ENCODE measurements at places on chromosomes 5 and 9.

- no peak for DNase-seq
Measured at GRCh38 chr9:88321764-88322163, 66.5 kb upstream of the SPIN1 start.

- DNase-seq = no peak
Measured at GRCh38 chr5:56175488-56175887, 57.6 kb downstream of the ANKRD55 start.

DNA sequence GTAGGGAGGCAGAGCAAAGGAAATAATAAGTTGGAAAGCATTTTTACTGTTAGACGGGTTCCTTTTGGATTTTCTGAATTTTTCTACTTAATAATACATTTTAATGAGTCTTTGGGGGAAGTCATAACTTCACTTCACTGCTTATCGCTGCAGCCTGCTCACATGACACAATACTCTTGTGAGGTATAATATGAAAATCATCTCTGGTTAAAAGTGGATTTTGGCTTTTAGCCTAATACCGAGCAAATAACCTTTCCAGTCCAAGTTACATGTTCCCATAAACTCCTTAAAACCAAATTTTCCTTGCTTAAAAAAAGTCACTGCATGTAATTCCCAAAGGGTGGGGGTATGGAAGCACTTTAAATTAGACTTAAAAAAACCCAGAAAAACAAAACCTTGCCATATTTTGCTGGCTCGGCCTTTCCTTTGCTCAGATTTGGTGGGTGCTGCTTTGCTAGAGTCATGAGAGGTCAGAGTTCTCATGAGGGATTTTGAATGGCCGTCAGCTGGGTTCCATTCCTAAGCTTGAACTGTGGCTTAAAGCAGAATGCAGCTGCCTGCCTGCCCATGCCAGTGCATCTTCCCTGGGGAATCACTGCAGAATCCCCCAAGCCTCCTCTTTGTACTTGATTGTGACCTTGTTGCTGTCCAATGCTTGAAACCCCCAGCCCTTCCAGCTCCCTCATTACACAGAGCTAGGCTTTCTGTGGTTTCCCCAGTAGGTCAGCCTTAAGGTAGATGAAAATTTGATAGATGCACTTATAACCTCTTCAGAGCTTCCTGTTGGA is 331.8 kb downstream of the KDM4C start:
- DNase-seq = no peak

DNA sequence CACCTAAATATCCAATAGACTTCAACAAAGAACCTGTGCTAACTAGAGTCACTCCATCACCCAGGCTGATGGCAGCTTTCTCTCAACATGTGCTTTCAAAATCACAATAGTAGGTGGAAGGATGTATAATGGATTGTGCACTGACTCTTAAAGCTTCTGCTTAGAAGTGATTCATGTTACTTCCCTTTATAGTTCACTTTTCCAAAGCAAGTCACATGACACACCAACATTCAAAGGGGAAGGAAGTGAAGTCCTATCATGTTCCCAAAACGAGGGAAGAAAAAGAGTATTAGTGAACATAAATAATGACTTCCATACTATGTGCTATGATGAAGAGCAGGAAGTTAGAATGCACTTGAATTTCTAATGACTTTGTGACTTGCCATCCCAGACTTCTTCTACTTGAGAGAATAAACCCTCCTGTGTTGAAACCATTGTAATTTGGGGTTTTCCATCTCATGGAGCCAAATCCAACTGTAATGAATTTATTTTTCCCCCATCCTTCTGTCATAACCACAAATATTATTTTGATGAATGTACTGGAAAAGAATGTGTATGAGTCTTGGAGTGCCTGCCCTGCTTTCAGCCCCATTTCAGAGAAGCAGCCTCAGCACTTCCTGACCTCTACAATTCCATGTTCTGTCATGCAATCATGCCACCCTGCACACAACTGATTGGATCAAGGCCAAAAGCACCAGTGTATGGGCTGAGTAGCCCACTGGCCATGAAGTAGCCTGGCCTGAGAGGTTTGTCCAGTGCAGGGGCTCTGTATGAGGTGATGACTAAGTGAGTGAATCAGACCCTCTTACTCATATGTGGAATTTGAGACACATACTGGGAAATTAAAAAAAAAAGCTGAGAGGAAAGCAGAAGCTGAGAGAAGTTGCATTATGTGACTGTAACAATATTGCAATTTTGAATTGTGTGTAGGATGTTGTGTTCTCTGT is 525.9 kb upstream of the CLINT1 start:
- DNase-seq = no peak

GRCh38 chr5:102986074-102986473 is 133.9 kb downstream of the GIN1 start:
- DNase-seq = no peak

- DNase-seq = no peak
Measured at GRCh38 chr5:66362687-66363086, 218.6 kb downstream of the SREK1 start.

- DNase-seq = no peak
Measured at GRCh38 chr9:27829621-27830020, 256.3 kb upstream of the C9orf72 start.

GRCh38 chr5:181283347-181283746 is 22.4 kb upstream of the TRIM52 start:
- no peak for DNase-seq

DNA sequence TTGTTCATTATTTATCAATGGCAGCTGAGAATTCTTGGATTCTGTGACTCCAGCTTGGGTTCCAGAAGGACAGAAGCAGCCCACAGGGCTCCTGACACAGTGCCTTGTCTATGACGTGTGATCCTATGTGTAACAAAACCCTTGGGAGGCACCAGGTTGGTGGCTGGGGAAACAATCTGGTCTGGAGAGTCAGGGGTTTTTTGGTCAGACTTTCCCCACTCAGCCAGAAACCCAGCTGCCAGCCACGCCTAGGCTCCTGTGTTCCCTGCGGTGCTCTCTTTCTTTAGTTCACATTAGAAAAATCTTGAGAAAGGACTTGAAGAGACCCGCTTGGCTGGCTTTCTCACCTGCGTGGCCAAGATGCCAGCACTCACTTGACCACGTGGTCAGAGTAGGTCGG is 15.5 kb upstream of the ZBED3 start:
- no peak for DNase-seq

DNA sequence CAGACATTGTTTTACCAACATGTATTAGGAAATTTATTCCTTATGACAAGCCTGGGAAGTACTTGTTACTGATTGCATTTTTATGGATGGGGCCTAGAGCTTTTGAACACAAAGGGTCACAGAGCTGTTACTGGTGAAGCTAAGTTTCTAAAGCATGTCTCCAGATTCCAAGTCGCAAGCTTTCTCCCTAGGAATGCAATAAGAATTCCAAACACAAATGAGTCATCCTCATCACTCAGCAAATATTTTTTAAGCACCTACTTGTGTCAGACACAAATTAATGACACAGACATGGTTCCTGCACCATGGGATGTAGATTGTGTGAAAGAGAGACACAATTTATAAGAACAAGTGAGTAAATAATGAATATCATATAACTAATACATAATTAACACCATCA is 11.0 kb upstream of the SH3RF2 start:
- no peak for DNase-seq

GRCh38 chr9:115425601-115426000 is 307.6 kb upstream of the TNC start:
- no peak for DNase-seq

DNA sequence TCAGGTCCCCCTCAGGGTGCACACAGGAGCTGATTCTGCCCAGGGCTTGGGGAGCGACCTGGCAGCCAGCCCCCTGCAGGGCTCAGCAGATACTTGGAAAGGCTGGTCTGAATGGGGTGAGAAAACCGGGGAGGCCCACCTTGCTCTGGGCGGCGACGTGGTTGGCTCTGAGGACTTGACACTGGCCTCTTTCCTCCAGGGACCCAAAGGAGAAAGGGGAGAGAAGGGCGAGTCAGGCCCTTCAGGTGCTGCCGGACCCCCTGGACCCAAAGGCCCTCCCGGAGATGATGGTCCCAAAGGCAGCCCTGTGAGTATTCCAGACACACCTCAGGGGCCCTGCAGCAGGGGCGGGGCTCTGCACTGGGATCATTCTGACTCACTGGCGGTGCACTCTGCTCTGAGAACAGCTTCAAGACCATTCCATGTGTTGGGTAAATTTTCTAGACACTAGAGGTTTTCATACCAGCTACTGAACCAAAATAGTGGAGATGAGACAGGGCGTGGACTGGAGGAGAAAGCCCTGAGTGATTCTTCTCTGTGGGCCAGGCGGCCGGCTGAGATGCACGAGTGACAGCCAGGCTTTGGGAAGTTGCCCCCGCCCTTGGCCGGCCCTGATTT is 65.9 kb upstream of the FCN2 start:
- no peak for DNase-seq

DNA sequence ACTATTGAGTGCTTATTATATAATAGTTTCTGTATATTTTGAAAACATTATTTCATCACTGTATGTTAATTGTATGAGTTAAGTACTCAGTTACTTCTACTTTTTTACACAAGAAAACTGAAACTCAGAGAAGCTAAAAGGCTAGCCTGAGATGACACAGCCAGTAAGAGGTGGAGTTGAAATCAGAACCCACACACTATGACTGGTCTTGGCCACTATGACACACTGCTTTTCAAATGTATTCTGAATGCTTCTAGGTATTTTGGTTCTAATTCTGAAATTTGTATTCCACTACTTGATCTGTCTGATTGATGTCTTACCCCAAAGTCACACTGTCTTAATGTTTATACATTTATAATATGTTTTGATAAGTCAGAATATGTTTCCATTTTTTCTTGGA is 181.8 kb downstream of the ZDHHC21 start:
- no peak for DNase-seq

DNA sequence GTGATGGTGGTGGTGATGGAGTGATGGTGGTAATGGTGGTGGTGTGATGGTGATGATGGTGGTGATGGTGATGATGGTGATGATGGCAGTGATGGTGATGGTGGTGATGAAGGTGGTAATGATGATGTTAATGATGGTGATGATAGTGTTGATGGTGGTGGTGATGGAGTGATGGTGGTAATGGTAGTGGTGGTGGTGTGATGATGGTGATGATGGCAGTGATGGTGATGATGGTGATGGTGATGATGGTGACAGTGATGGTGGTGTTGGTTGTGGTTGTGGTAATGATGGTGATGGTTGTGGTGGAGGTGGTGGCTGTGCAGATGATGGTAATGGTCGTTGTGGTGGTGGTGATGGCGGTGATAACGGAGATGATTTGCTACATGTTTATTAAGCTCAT is 7.3 kb downstream of the STKLD1 start:
- no peak for DNase-seq

DNA sequence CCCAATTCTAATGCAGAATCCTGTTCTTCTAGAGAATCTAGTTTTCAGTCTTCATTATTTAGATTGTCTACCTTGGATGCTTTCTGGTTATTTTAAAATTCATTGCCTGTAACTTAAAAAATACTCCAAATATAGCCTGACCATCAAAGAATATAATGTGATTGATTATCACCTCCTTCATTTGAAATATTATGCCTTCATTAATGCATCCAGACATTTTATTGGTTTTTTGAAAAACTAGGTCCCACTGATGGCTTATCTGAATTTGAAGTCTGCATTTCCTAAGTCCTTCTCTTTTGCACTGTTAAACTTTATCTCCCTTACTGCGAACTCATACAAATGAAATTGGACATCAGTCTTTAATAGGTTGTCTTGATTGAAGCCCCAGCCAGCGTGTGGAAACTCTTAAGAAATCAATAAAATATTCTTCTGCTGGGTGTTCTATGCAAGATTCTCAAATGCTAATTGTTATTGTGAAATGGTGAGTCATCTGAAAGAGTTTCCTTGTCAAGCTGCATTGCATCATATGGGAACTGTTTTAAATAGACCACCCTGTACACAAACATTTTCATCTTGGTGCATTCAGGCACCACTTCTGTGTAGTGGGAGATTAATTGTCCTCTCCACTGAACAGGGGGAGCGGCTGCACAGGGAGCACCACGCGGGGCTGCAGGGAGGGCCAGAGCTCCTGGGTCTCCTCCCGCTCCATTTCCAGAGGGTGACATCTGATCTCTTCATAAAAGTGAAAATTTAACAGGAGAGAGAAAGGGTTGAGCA is 92.3 kb upstream of the FANCC start:
- no peak for DNase-seq

GRCh38 chr9:34253460-34253837 is 74.6 kb downstream of the UBAP1 start:
- no peak for DNase-seq

GRCh38 chr9:72315510-72316311 is 49.3 kb downstream of the ZFAND5 start:
- no peak for DNase-seq

DNA sequence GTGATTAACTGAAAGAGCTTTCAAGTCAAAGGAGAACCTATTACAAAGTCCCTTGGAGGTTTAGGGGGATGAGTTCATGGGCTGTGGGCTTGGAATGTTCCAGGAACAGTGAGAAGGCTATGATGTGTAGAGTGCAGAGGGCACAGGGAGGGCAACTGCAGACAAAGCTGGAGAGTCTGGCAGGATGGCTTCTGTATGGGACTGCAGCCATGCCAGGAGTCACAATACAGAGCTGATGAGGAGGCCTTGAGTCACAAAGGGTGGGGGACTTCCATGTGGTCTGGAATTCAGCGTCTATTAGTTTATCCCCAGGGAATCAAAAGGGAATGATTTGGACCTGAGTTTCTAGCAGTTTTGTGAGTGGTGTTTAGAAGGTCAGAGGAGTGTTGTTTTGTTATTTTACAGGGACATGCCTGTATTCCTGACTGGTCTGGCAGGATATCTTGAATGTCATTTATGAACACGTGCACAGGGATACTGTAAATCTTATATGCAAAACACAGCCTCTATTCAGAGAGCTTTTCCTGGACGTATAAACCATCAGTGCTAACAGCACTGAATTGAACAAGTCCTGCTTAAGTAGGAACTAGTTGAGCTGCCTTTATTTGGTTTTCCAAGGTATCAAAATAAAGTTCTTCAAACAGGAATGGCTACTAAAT is 14.3 kb upstream of the TEK start:
- DNase-seq = no peak

DNA sequence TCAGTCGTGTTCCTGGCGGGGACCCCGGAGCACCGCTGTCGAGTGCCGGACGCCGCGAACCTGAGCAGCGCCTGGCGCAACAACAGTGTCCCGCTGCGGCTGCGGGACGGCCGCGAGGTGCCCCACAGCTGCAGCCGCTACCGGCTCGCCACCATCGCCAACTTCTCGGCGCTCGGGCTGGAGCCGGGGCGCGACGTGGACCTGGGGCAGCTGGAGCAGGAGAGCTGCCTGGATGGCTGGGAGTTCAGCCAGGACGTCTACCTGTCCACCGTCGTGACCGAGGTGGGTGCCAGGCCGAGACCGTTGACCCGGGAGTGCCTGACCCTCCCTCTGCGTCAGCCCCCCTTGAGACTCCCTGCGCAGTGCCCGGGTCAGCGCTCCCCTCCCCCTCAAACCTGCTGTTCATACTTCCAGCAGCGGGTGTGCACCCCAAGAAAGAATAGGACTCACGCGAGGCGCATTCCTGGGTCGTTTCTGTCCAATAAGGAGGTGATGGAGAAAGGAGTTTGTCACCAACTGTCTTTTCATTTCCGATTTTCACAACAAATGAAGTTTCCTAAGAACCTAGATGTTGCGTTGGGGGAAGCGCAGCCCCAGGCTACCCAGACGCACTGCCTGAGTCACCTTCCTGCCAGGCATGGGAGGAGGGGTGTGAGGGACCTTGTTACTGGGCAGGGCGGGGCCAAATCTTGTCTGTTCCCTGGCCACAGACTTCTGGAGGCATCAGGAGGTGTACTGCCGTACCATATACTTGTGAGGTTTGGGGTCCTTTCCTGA is 722 bp downstream of the SLC22A4 start:
- DNase-seq = peak; percentile 7

GRCh38 chr5:138533973-138534941 is 8.8 kb downstream of the ETF1 start:
- no peak for DNase-seq
